ENCODE measurements at places on chromosomes 6 and 20.

- no peak for DNase-seq
Observed at GRCh38 chr6:111429571-111429970, 53.4 kb downstream of the REV3L start.

DNA sequence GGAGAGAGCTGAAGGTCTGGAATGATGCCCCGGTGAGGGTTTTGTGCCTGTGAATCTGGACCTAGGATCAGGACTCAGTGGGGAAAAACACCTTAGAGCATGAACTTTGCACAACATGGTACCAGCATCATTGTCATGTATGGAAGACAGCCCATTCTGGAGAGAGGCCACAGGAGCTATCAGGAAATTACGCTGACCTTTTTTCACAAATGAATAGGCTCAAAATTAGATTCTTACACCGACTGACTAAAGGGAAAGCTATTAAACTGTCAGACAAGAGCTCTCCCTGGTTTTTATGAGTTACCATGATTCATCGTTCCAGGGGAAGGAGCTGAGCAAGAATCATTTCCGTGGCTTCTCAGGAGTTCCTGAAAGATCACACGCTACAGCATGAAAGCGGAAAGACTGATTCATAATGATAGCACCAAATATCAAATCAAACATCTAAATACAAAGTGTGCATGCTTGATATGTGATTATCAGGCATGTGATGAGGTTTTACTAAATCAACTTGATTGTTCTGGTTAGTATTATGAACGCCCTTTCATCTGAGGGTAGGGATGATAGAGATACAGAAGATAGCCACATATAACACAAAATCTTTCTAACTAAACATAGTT lies 224.9 kb upstream of the SMLR1 start:
- no peak for DNase-seq

DNA sequence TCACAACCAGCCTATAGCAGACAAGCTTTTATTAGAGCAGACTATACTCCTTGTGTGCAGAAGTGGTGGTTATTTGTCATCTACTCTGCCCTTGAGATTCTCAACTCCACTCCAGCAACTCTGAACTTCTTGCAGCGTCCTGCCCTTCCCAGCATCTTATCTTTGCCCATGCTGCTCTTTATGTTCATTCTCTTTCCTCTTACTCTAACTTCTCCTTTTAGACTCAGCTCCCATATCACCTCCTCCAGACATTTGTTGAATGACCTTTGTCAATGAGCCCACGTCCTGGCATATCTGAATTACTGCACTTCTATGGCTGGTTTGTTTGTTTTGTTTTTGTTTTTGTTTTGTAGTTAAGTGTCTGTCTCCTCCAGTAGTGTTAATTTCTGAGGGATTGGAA lies 81.2 kb downstream of the KCNQ5 start:
- no peak for DNase-seq

- no peak for DNase-seq
Observed at GRCh38 chr6:132219901-132220300, 181.4 kb downstream of the MOXD1 start.

DNA sequence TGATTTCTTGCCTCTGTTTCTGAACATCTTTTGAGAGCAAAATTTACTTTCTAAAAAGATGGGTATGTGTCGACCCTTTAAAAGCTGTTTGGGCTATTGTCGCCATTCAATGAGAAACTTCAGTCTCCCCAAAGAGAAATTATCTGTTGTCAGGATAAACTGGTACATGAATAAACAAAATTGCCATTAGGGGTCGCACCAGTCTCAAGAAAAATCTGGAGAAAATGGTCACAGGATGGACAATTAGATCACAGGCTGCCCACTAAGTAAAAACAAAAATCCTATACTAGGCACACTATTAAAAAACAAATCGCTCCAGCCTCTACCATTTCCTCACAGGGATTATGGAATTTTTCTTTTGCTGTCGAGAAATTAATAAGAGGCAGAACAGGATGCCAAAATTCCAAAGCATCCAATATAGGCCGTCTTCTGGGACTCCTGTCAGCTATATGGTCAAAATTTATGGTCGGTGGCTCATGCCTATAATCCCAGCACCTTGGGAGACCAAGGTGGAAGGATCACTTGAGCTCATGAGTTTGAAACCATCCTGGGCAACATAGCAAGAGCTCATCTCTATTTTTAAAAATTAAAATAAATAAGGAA lies 5.5 kb upstream of the HLA-E start:
- peak; percentile 64 for DNase-seq

- DNase-seq = no peak
Observed at GRCh38 chr6:167750956-167751358, 75.8 kb upstream of the AFDN start.

- DNase-seq = no peak
Observed at GRCh38 chr6:129651291-129651691, 58.7 kb downstream of the ARHGAP18 start.

DNA sequence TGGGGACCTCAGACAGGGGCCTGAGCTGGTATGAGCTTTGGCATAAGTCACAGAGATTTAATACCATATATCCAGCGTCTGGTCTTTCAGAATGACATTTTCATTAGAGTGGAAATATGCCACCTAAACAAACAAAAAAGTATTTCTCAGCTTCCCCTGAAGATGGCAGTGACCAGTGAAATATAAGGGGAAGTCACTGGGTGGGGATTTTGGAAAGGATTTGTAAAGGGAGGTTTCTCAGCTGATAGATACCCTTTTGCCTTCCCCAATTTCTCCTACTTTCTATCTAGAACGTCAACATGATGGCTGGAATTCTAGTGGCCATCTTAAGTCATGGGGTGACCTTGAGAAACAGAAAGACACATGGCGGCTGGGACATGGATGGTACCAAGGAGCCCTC lies 137.7 kb upstream of the LRFN2 start:
- DNase-seq = no peak

DNA sequence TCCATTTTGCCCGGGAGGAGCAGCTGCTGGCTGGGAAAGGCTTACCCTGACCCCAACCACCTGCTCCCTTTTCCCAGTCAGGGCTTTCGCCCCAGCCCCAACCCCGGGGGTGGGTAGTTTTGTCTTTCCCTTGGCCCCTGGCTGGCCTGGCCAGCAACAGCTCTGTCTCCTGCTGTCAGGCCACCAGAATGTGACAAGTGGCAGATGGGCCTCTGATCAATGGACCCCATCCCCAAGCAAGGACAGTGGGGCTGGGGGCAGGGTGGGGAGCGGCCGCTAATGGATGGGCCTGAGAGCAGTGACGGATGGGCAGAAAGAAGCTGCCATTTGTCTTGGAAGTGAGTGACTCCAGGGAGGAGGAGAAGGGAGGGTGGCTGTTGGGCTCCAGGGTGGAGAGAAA lies 121.6 kb downstream of the DHX35 start:
- DNase-seq = no peak

DNA sequence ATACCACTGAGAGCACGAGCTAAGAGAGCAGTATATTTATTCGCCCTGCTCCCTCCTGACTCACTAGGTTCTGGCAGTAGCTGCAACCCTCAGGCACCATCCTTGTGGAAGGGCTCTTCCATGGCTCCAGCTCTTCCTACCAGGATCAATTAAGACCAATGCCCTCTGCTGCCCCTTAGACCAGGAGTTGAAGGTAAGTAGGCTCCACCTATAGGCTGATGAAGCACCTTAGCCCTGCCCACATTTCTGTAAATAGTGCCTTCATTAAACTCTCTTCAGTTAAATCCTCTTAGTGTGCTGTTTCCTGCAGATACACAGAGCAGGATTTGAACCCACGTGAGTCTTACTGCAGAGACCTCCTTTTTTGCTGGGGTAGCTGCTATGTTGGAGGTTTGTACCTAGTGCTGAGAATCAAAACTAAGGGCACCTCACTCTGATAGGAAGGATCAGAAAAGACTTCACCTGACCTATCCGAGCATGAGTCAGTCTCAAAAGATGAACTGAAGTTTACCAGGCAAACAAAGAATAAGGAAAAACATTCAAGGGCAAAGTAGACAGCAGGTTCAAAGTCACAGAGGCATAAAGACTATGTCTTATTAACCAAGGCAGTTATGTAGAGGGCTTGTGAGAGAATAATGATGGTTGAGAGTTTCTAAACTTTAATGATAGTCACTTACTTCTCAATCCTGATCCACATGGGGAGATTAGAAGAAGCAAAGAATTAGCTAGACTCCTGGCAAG lies 56.9 kb upstream of the BEND6 start:
- no peak for DNase-seq

Measured in hippocampal formation (tissue), 2 donors.